ENCODE measurements at places on chromosomes 5 and 9. TPM values are rescaled to one million over a fixed set of nuclear protein-coding genes. Genes with fewer than 3 reads are reported as not detected.

The C9 gene
- not detected for total RNA-seq

The CCL28 gene
- total RNA-seq: not detected

The C5orf24 gene
- total RNA-seq: 46.5 TPM

The PAX5 gene
- total RNA-seq: not detected

The IL33 gene
- not detected for total RNA-seq

The ACER2 gene
- total RNA-seq: 5.6 TPM

The MZB1 gene
- not detected for total RNA-seq

The PSD2 gene
- total RNA-seq: 0.53 TPM

The ENC1 gene
- total RNA-seq: 73.8 TPM

GRCh38 chr5:172769342-172769615 lies 1.7 kb downstream of the DUSP1 start:
- DNase-seq: no peak

- peak; percentile 57 for DNase-seq
Observed at GRCh38 chr5:446883-447263, 3.9 kb downstream of the EXOC3 start.

DNA sequence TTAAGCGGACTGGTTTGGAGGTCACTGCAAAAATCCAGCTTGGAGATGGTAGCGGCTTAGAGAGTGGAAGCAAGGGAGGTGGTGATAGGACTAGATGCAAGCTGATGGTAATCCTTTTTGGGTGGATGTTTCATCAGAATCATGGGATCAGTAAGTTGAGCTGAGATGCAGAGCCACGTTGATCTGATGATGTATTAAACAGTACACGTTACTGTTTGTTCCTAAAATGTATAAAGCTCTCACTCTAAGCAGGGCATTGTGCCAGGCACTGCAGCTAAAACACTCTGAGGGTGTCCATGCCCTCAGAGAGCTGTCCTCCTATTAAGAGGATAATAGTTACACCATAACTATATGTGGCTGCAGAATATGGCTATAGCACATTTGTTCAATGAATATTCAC lies 93.1 kb downstream of the JAKMIP2 start:
- DNase-seq: no peak

DNA sequence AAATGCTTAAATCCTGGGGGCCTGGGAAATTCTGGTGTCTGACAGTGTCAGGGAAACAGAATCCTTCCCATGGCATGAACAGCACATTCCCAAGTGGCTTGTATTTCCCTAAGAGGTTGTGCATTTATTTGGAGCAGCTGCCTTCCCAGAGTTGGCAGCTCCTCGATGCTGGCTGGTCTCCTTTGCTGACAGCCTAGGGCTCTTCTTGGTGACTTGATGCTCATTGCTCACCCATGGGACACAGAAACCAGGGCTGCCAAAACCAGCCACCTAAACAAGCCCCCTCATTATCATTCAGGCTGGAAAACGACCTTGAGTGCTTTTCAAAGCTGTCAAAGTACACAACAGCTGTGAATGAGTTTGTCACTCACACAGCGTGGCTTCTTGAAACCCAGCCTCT lies 24.2 kb downstream of the ENHO start:
- DNase-seq: no peak

GRCh38 chr5:156181656-156182055 lies 145.3 kb upstream of the SGCD start:
- no peak for DNase-seq

- DNase-seq: no peak
Observed at GRCh38 chr5:96481009-96481786, 48.1 kb upstream of the PCSK1 start.

DNA sequence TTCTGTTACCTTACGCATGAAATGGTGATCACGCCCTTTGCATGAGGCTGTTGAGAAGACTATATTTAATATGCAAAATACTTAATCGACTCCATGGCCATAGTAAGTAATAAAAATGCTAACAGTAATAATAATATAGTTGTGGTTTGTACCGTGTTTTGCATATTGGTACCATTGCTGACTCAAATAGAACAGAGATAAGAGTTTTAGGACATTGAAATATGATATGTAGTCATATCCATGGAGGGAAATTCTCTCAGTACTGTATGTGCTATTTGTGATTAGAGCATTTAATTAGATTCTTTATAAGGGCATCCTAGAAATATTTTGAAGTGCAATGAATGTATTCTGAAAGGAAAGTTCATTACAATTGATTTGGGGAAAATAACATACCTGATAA lies 41.9 kb downstream of the CFAP90 start:
- DNase-seq: no peak

DNA sequence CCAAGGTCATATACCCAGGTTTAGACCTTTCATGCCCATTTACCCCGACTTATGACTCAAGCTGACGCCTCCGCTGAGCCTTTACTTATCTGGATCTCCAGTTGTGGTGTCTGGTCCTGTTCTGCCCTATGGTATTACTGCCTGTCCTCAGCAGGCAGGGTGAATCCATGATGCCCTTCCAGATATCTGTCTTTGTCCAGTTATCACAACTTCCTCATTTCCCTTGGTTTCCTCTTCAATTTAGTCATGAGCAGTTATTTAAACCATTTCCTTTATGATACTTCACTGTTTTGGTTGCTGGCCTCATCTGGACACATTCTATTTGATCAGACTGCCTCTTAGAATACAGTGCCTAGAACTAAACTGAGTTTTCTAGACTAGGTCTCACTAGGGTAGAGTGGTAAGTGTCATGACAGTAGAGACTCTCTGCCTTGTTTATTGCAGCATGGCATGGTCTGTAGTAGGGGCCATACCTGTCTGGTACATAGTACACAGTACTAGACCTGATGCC lies 93.3 kb downstream of the MELK start:
- DNase-seq: no peak

GRCh38 chr5:174612686-174613085 lies 111.7 kb upstream of the MSX2 start:
- no peak for DNase-seq

GRCh38 chr5:172111852-172112225 lies 76.2 kb downstream of the STK10 start:
- DNase-seq: no peak

DNA sequence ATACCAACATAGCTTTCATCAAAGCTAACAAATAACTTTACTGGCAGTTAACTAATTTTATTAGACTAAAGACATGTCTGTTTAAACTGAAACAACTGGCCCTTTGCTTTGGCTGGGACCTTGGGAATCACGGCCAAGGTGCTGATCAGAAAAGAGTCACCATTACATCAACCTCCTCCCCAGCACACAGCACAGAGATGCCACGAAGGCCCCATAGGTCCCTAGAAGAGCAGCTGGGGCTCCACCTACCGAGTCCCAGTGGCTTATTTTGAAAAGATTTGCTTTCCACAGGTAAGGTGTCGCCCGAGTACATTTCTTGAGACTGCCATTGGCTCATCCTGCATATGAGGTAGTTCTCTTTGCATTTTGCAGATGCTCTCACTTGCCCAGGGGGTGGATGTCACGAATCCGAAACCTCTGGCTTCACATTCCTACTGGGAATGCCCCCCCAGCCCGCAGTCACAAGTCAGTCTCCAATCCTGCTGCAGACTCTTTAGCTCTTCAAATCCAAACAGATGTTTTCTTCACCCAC lies 18.8 kb upstream of the HSD17B3 start:
- peak; percentile 15 for DNase-seq

DNA sequence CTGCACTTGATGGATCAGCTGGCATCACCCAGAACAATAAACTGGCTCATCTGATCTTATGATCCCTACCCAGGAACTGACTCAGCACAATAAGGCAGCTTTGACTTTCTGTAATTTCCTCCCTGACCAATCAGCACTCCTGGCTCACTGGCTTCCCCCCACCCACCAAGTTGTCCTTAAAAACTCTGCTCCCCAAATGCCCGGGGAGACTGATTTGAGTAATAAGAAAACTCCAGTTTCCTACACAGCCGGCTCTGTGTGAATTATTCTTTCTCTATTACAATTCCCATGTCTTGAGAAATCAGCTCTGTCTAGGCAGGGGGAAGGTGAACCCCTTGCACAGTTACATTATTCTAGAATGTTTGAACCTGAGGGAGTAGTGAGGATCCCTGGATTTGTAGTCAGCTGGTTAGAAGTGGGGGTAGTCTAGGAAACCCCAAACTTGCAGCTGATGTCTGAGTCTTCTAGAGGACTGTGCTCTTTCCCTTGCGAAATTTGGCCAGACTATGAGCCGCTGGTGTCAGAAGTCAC lies 111.7 kb upstream of the NEK6 start:
- DNase-seq: no peak
